ENCODE measurements at places on chromosomes 11 and 22.

GRCh38 chr22:19843107-19843856 lies 11.4 kb downstream of the GNB1L start:
- no peak for DNase-seq

- no peak for DNase-seq
Observed at GRCh38 chr11:1854949-1855885, 2.3 kb downstream of the LSP1 start.

DNA sequence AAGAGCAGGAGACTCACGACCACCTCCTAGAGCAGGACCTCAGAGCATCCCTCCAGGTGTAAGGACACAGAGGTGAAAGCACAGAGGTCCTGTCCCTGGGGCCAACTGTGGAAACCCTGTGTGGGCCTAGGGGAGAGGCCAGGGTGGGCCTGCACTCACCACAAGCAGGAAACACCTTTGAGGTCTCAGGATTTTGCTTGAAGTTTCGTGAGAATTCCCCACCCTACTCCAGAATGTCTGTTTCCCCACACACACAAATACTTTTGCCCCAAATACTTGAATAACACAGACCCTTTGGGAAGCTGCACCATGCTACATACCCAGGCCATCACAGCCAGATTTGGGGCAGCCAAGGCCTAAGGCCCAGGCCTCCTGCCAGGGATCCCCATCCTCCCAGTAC lies 18.1 kb downstream of the SLC43A3 start:
- DNase-seq, result no peak

- no peak for DNase-seq
Observed at GRCh38 chr11:130202818-130203689, 43.5 kb downstream of the ST14 start.

DNA sequence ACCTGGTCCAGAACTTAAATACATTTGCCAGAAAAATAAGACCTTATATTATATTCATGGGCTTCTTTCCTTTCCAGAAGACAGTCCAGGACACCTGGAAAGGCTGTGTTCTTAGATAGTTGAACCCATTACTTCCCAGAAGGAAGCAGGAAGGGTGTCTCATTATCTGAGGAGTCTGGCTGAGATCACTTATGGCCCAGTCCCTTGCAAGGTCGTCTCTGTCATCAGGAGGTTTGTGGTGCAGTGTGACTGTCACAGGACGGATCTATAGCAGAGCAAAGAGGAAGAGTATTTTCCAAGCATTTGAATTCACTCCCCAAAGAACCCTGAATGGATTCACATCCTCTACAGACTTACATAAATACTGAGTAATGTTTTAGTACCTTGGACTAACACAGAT lies 270.7 kb upstream of the MTNR1B start:
- no peak for DNase-seq

DNA sequence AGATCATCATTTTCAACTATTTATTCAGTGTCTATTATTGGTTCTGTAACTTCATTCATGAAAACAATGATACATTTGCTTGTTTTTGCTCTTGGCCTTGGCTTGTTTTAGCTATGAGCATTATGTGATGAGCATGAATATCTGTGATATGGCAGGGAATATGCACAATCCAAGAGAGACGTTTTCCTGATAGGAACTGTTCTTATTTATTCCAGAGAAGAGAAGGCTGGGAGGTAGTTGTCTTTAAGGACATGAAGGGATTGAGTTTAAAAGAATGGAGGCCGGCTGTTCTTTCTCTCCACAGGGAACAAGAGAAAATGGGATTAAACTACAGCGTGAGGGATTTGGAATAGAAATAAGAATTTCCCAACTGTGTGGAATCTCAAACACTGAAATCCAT lies 30.3 kb downstream of the BLID start:
- no peak for DNase-seq

GRCh38 chr11:36088266-36088972 lies 144.6 kb downstream of the LDLRAD3 start:
- DNase-seq, result no peak

GRCh38 chr11:117457031-117457785 lies 129.6 kb downstream of the CEP164 start:
- peak; percentile 95 for DNase-seq

DNA sequence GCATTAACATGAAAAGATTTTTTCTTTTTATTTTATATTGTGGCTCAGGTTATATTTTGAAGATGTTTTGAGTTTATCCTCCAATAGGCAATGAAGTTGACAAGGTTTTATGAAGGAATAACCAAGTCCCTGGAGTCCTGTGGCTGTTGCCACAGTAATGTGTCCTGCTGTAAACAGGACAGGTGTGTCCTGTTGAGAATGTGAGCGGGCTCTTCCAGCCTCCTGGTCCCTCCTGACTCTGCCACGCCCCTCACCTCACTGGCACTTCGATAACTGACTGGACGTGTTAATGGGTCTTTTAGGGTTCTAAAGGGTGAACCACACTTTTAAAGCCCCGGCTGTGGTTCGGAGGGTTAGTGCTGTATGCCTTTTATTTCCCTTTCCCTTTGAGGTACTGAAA lies 47.8 kb upstream of the OR4B1 start:
- no peak for DNase-seq

DNA sequence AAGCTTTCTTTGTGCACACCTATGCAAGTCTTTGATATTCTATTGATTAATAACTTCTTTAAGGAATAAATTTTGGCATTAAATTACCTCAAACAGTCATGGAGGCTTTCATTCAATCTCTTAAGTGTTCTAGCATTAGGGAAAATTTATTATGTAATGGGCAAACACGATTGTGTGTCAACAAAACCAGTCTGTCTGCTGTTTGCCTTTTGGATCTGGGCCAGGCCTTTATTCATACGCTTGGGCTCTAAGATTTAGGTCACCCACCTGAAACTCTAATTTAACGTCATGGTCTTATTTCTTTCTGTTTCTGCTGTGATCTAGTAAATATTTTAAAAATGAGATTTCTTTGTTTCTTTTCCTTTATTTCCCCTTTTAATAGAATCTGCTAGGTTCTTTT lies 1270.6 kb downstream of the LRRC4C start:
- DNase-seq, result no peak

DNA sequence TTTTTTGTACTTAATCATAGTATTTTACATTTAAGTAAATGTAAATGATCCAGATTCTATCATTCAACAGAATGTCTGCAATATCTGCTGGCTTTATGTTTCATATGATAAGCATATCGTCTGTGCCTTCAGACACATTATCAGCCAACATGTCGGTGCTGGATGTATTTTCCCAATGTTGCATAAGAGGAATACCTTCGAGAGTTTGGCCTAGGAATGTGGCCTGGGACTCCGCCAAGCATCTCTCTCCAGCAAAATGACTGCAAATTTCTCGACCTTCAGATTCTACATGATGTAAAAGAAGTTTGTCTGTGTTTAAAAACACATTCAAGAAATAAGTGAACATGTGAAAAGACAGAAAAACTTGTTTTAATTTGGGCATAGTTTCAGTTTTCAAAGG lies 6.9 kb downstream of the BDNF start:
- no peak for DNase-seq

DNA sequence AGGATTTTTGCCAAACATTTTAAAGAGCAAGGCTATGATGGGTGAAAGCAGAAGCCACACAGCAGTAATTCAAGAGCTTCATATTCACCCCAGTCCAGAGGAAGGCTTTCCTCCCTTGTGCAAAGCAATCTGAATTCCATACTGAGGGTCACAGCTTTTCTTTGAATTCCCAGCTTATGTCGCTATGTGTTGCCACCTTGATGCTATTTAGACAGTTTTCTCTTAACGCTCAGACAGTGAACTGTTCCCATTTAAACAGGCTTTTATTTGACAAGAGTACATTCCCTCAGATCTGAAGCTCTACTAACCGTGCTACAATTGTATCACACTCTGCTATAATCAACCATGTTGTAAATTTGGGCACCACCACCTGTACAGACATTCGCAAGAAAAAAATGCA lies 279.7 kb downstream of the CADM1 start:
- no peak for DNase-seq

GRCh38 chr11:32333320-32333991 lies 101.9 kb downstream of the WT1 start:
- no peak for DNase-seq

DNA sequence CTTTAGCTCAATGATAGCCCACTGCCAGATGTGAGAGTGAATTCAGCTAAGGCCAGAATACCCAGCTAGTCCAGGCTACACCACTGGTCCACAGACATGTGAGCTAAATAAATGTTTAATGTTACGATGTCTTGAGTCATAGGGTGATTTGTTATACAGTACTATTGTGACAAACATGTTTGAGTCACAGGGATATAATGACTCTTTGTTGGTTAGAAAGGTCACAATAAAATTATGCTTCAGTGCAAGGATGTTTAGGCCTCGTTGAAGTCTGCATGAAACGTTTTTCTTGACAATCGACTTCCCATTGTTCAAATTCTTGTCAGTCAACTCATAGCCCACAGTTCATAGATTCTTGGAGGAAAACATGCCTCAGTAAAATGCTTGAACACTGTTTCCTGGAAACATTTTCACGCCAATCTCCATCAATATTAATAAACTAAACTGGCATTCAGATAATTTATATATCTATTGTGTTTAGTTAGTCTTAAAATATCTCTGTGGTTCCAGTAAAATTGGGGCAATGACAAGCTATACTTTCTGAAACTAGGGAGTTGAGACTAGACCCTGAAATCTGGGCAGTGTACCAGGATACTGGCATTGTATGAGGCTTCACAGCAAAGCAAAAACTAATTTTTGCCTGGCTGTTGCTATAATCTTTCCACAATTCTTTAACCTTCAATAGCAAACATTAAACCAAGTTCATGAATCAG lies 650.8 kb upstream of the KIRREL3 start:
- DNase-seq, result no peak

DNA sequence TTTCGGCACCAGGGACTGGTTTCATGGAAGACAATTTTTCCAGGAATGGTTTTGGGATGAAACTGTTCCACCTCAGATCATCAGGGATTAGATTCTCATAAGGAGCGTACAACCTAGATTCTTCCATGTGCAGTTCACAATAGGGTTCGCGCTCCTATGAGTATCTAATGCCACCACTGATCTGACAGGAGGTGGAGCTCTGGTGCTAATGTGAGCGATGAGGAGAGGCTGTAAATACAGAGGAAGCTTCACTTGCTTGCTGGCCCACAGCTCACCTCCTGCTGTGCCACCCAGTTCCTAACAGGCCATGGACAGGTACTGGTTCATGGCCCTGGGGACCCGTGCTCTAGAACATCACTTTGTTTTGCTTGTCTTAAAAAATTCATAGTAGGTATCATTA lies 41.8 kb upstream of the AMPD3 start:
- DNase-seq, result peak; percentile 55

GRCh38 chr11:113647108-113647507 lies 59.0 kb downstream of the TMPRSS5 start:
- DNase-seq, result no peak

- DNase-seq, result no peak
Observed at GRCh38 chr11:14783788-14784187, 108.2 kb downstream of the CYP2R1 start.

GRCh38 chr11:115155320-115155719 lies 348.9 kb downstream of the CADM1 start:
- no peak for DNase-seq

GRCh38 chr11:126597041-126597440 lies 241.6 kb downstream of the ST3GAL4 start:
- no peak for DNase-seq
